ENCODE measurements at places on chromosomes 2 and 18. TPM values are rescaled to one million over a fixed set of nuclear protein-coding genes. Genes with fewer than 3 reads are reported as not detected.

Gene CEP192
- 50.2 TPM for total RNA-seq

Gene MRPS5
- total RNA-seq = 99.7 TPM

Gene ERFE
- total RNA-seq = 8.6 TPM

Gene ELOA2
- not detected for total RNA-seq

Gene IL1R2
- total RNA-seq = not detected

Gene CDH2
- 30.2 TPM for total RNA-seq

Gene TEKT4
- total RNA-seq = not detected

DNA sequence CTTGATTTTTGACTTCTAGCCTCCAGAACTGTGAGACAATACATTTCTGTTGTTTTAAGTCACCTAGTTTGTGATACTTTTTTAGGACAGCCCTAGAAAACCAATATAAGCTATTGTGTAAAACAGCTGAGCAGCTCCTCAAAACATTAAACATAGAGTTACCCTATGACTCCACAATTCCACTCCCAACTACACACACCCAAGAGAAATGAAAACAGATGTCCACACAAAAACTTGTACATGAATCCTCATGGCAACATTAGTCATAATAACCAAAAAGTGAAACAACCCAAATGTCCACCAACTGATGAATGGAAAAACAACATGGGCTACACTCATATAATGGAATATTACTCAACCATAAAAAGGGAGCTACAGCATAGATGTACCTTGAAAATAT is 32.6 kb downstream of the TNS1 start:
- H3K27me3 ChIP-seq = no peaks in the 10 kb centered on the region
- H3K36me3 ChIP-seq = peaks cover 15% of the 10 kb centered on the region
- no peaks in the 10 kb centered on the region for H3K4me1 ChIP-seq
- no peak overlapping the region for H3K4me3 ChIP-seq

DNA sequence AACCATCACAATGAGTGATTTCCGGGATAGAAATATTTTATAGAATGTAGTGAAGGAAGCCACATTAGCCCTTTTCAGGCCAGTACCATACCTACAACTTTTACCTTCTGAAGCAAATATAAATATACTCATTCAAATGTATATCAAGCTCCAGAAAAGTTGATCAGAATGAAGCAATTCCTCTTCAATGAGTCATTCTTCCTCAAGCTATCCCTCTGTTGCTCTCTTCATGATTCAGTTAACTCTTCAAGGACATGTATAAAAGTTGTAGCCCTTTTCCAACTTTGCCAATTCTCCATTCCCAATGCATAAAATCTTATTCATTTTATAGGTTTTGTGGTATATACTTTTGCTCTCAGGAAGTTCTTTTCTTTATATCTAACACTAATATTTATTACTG is 242.1 kb upstream of the RGPD4 start:
- H3K4me3 ChIP-seq = no peak overlapping the region
- no peak overlapping the region for H3K27ac ChIP-seq
- H3K4me1 ChIP-seq = no peaks in the 10 kb centered on the region
- DNase-seq = no peak

GRCh38 chr2:222434204-222434603 is 9.9 kb downstream of the SGPP2 start:
- no peaks in the 10 kb centered on the region for H3K36me3 ChIP-seq
- H3K27ac ChIP-seq = no peak overlapping the region
- H3K4me3 ChIP-seq = no peak overlapping the region
- H3K4me1 ChIP-seq = no peaks in the 10 kb centered on the region
- H3K27me3 ChIP-seq = peaks cover 6% of the 10 kb centered on the region

DNA sequence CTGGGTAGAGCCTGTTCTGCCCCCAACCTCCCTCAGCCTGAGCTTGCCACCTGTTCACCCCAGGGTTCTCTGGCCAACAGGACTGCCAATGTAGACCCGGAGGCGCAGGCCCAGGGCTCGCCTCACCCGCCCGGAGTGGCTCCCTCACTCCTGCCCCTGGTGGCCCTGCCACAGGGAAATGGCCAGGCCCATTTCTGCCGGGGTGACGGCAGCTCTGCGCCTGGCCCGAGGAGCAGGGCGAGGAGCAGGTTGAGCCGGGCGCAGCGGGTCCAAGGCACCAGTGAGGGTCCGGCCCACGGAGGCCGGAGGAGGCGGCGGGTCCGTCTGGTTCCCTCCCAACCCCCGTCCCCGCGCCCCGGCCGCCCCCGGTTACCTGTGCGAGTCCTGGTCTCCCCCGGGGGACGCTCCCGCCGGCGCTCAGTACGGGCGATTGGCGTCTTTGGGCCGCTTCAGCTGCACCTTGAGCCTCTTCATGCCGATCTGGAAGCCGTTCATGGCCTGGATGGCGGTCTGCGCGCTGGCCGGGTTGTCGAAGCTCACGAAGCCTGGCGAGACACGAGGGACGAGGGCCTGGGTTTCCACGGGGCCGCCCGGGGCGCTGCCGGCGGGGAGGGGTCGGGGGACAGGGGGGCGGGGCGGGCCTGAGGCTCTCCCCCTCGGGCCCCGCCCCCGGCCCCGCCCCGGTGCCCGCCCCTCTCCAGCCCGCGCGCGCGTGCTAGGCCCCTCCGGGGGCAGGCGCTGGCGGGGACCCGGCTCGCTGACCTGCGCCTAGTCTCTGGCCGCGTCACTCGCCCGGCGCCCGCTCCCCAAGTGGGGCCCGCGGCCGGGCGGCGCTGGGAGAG is 312.0 kb downstream of the CELF4 start:
- H3K4me1 ChIP-seq = no peaks in the 10 kb centered on the region
- H3K36me3 ChIP-seq = no peaks in the 10 kb centered on the region
- H3K4me3 ChIP-seq = peak overlapping the region; percentile 24
- peak; percentile 41 for DNase-seq

DNA sequence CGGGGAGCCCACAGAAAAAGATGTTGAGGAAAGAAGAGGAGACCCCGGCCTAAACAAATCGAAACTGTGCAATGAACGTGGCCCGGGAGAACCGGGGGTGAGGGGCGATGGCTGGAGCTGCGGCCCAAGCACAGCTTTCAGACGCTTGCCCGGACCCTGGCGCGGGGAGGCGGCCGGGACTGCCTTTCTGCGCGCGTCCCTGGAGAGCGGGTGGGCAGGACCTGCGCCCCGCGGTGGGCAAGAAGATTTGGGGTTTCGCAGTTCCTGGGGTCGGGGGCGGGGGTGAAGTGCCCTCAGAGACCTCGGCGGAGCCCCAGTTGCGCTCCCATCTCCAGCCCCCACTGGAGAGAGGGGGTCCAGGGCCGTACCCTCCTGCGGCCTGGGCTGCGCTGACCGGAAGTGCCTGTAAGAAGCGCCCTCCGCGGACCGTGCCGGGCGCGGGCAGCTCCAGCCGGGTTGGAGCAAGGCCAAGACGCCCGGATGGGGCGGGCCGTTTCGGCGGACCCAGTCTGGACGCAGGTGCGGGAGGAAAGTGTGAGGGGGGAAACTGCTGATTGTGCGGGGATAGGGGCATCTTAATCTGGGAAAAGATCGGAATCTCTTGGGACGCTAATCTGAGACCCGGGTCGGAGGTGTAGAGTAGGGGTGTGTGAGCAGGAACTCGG is 11.6 kb downstream of the EN1 start:
- H3K27me3 ChIP-seq = peaks cover 73% of the 10 kb centered on the region
- no peaks in the 10 kb centered on the region for H3K4me1 ChIP-seq
- DNase-seq = no peak
- no peaks in the 10 kb centered on the region for H3K36me3 ChIP-seq
- H3K27ac ChIP-seq = no peak overlapping the region
- H3K4me3 ChIP-seq = peak overlapping the region; percentile 39

GRCh38 chr2:28085201-28085600 is 194.7 kb downstream of the BABAM2 start:
- no peak for DNase-seq
- peaks cover 14% of the 10 kb centered on the region for H3K4me1 ChIP-seq
- no peaks in the 10 kb centered on the region for H3K36me3 ChIP-seq
- no peak overlapping the region for H3K27ac ChIP-seq
- no peak overlapping the region for H3K4me3 ChIP-seq

DNA sequence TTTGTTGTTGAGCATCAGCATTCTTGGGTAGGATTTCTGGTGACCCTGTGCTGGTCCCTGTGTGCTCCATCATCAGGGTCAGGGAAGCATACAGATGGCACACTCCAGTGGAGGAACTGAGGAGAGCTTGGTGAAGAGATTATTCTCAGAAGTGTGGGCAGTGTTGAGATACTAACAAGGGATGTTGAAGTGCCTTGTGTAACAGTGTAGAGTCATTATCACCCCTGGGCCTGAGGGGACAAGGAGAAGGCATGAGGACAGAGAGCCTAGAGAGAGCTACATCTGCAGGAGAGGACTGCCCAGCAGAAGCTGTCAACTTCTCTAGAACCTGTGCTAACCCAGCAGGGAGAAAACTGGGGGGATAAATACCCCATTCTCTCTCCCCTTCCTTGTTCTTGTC is 189.0 kb downstream of the PLCL1 start:
- no peaks in the 10 kb centered on the region for H3K36me3 ChIP-seq
- H3K27me3 ChIP-seq = no peaks in the 10 kb centered on the region
- DNase-seq = no peak
- H3K4me3 ChIP-seq = no peak overlapping the region
- H3K27ac ChIP-seq = no peak overlapping the region

GRCh38 chr2:224191465-224191864 is 152.4 kb upstream of the SERPINE2 start:
- no peak for DNase-seq
- H3K27ac ChIP-seq = no peak overlapping the region
- H3K36me3 ChIP-seq = no peaks in the 10 kb centered on the region
- H3K27me3 ChIP-seq = no peaks in the 10 kb centered on the region

GRCh38 chr2:152234277-152234676 is 58.7 kb upstream of the STAM2 start:
- no peaks in the 10 kb centered on the region for H3K36me3 ChIP-seq
- no peaks in the 10 kb centered on the region for H3K27me3 ChIP-seq
- H3K4me1 ChIP-seq = no peaks in the 10 kb centered on the region
- H3K27ac ChIP-seq = no peak overlapping the region

DNA sequence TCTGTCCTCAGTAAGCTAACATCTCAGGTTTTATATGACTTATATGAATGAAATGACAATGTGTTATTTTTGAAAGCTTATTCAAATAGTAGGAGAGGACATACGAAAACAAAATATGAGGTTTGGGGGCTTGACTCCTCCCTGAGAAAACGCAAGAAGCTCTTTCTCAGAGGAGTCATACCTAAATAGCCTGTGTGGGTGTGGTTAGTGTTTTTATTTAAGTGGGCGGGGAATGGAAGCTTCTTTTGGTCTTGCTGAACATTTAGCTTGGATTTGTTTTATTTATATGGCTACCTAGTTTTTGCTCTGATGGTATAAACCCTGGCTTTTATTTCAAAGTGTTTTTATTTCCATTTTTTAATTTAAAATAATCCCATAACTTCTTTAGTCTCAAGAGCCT is 72.1 kb upstream of the DSG1 start:
- no peaks in the 10 kb centered on the region for H3K36me3 ChIP-seq
- no peaks in the 10 kb centered on the region for H3K4me1 ChIP-seq
- no peak overlapping the region for H3K4me3 ChIP-seq
- DNase-seq = no peak
- H3K27ac ChIP-seq = no peak overlapping the region

- no peaks in the 10 kb centered on the region for H3K27me3 ChIP-seq
- no peak for DNase-seq
- H3K36me3 ChIP-seq = no peaks in the 10 kb centered on the region
- H3K27ac ChIP-seq = no peak overlapping the region
Observed at GRCh38 chr18:24246143-24246542, 107.3 kb downstream of the CABYR start.

Measured in A673 (cell line).